ENCODE measurements at places on chromosomes 7 and 10.

- no peak for DNase-seq
These were observed 103.2 kb downstream of the NPSR1 start for GRCh38 chr7:34761206-34761605.

DNA sequence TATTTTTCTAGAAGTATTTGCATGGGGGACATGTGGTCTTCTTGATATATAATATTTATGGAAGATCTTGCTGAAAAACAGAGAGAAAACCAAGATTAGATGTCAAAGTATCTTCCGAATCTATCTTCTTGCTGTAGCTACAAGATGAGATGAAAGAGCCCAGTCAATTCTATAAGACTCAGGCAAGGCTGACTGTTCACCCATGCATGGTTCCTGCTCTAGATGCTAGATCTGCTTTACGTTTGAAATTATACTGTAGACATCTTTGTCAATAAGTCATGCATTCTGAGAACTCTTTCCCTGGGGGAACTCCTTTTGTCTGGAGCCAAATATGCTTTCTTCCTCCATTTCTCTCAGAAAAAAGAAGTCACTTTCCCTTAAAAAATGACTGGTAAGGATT lies 1292.0 kb downstream of the XPNPEP1 start:
- no peak for DNase-seq

DNA sequence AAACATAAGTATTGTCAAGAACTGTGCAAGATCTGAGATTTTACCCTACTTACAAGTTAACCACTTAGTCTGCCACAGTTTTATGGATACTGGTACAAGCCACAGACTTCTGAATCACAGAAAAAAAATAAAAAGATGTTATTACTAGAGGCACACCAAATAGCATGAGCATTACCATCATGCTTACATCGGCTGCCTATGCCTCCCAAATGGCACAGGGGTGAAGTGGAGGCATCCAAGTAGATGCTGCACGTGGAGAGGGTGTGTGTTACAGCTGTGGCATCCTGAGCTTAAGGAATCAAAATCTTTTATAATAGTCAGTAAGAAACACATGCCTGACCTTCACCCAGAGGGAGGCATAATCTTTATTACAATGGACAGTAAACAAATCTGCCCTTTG lies 207.8 kb downstream of the TFEC start:
- DNase-seq = no peak

DNA sequence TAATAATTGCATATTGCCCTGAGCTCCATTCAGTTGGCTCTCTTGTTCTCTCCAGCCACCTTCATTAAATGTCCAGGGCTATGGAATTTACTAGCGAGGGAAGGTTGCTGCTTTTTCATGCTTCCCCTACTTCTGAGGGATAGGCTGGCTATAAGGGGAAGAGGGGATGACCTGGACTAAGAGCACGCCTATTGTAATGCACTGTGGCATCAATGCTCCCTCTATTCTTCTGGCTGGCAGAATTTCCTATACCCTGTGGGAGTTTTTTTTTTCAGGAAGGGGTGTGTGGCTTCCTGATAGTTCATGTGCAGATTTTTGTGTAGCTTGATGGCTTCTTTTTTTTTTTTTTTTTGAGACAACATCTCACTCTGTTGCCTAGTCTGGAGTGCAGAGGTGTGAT lies 155.8 kb downstream of the SND1 start:
- no peak for DNase-seq

DNA sequence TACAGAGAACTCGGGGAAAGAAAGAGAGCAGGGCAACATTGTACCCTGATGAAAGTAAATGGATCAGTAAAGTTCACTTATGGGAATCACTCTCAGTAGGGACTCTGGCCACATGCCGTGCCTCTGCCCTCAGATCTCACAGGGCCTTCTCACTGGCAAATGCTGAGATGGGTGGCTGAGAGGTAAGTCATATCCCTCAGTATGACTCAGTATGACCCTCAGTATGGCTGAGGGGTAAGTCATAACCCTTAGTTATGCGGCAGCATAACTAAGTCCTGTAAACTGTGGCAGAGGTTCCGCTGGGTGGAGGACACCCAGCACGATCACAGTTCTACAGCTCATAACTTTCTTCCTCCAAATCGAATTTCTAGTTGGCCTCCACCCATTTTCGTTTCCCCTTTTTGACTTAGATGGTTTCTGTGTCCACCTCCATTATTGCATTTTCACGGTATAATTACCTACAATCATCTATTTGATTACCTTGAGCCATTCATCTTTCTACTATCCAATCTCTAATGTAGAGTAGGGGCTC lies 26.5 kb upstream of the WNT16 start:
- DNase-seq = no peak

DNA sequence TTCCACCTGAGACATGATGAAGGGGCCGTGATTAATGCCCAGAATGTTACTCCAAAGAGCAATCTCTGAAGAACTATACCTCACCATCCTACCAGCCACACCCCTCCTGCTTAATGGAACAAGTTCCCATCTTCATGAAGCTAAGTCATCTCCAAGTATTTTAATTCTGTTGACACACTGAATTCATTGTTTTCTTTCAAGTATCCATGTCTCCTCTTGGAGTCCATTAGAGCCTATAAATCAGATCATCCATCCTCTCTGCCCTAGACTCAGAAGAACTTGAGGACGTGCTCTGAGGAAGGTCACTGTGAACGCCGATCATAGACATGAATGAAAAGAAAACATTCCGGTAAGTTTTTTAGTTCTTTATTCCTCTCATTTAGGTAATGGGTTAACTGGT lies 126.8 kb downstream of the RSU1 start:
- DNase-seq = no peak

GRCh38 chr7:106329408-106329807 lies 44.6 kb upstream of the NAMPT start:
- DNase-seq = no peak

DNA sequence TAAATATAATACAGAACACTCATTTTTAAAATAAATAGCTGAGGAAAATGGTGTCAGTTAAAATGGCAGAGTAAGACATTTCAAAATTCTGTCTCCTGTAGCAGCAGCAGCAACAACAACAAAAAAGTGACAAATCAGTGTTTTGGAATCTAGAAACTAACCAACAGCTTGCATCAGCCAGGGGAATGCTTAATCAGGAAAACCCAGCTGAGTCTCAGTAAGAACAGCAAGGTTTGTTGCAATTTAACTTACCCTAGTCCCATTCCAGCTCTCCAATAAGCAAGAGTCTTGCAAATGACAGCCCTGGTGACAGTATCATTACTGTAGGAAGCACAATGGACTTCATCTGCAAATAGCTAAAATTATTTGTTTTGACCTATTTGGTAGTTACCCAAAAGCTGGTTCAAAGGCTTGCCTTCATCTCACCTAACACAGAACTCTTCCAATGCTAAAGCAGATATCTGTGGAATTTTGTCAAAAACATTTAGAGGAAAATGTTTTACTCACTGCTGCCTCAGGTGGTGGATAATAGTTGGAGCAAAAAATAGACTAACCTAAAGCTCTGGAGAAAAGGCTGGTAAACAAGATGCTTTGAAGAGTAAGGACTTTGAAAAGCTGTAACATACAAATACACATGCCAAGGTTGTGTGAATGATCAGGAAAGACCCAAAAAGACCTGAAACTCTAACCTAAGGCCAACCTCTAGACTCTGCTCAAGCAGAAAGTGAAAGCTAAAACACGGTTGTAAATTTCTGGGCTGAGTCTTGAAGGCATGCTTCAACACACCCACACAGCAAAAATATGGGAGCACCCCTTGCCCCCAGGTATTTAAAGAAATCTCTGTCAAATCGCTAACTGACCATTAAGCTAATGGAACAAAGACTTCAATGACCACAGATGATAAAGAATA lies 9.9 kb upstream of the ARHGAP22 start:
- no peak for DNase-seq

DNA sequence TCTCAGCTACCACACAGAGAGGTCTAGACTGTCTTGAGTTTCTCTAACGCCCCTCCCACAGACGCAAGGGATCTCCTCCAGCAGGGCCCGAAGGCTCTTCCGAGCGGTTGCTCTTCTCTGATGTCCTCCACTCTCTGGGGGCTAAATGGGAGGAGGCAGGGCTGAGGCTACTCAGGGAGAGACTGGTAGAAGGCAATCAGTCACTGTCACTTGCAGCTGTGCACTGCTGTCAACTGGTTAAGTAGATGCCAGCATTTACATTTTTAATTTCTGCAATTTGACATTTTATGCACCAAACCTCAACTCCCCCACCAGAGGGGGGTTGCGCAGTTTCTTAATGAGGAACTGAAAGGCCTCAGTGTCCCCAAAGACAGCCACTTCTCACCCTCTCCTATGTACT lies 442.8 kb downstream of the PLXNA4 start:
- DNase-seq = no peak

DNA sequence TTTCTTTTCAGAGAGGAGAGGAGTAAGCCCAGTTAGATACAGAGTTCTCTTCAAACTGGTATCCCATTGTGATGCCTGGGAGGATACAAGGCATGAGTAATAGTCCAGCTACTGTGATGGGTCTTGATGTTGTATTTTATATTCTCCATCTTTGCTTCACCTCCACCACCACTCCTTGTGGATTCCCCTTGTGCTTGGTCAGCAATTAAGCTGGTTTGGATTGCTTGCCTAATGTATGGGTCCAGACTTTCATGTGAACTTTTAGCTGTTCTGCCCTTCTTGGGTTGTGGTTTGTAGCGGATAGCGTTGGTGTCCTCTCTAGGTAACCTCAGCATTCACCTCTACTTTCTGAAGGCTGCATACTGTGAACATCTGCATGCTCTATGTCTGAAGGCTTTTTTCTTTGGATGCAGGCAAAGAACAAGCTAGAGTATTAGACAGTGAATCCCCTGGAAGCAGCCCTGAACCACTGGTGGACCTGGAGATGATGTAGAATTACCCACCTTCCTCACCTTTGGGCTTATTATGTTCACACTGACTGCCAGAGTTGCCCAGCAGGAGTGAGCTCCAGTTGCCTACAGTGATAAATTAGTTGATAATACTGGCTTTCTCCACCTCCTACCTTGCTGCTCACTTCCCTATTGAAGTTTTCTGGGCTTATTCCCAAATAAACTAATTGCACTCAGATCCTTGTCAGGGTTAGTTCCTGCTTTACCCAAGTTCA lies 126.5 kb upstream of the MTPN start:
- DNase-seq = no peak

GRCh38 chr10:130959752-130960195 lies 351.7 kb downstream of the TCERG1L start:
- DNase-seq = no peak

DNA sequence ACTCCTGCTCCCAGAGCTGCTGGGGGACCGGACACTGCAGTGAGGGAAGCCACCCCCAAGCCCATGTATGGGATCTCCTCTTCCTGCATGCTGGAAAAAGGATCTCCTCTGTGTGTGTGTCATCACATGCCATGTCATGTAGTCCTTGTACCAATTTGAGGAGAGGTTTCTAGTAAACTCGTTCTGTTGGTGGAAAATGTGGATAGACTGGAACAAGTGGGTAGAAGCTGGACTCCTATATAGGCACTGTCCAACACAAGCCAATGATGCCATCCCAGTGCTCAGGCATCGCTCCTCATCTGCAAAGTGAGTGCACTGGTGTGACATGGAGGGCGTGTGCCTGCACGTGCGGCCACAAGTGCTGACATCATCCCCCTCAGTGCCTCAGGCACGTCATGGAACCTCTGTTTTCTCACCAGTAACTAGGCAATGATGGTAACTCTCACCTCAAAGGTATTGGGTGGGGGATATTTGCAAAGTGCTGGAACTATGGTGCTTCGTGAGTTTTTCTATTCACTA lies 19.3 kb downstream of the MYO1G start:
- DNase-seq = no peak

GRCh38 chr10:79042639-79043411 lies 25.9 kb upstream of the ZMIZ1 start:
- DNase-seq = no peak

DNA sequence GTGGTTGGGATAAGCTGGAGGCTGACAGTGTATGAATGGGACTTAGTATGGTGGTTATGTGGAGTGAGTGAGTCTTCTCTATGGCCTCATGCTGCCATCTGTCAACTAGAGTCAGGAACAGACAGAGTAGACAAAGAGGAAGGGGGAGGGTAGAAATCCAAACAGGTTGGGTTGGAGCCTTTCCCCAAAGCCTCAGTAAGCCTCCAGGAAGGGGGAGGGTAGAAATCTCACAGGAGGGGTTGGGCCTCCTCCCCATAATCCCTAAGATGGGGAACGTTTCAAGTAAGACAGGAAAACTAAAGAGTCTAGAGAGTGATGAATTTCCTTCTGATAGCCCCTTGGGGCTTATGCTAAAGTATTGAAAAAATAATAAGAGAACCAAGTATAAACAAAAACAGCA lies 2.0 kb upstream of the AKR1B15 start:
- no peak for DNase-seq

GRCh38 chr7:29398011-29398410 lies 165.6 kb upstream of the PRR15 start:
- no peak for DNase-seq

GRCh38 chr7:87517891-87518290 lies 42.4 kb upstream of the ABCB4 start:
- DNase-seq = no peak

GRCh38 chr7:28631995-28632394 lies 219.7 kb downstream of the CREB5 start:
- no peak for DNase-seq
